BJ (cell line): ENCODE measurements at places on chromosomes 16 and 17.

DNA sequence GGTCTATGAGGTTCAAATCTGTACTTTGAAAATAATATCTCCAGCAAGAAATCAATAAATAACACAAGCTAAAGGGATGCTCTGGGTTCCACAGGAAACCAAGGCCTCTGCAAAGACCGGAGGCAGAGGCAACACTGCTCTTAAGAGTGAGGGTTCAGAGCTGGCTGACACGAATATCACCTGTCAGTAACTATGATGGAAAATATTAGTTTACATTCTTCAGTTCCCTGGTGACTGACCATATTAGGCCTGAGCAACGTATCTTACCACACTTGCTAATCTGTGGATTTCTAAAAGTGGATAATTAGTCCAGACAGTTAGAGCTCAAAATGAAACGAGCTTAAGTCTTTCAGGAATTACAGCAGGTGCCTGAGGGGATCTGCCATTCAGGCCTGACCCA, 459.3 kb downstream of the HS3ST3B1 start:
- no peak for DNase-seq

- DNase-seq = no peak
Observed at GRCh38 chr17:7935859-7936258, 3.9 kb downstream of the CNTROB start.

DNA sequence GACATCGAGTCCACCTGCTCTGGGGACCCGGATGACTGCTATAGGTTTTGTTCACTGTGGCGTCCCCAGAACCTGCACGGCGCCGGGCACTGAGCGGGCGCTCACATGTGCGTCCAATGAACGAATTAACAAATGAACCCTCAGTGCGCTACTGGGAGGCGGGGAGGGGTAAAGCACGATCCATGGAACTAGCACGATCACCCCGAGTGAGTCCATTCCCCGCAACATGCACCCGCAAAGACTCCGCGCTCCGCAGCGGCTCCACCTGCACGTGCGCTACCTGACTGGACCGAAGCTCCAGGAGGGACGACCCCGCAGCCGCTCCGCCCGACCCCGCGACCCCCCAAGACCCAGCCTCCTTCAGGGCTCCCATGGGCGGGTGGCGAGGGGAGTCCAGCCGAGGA, 491 bp downstream of the TRAP1 start:
- DNase-seq = no peak

GRCh38 chr16:12617401-12617819, 186.3 kb downstream of the CPPED1 start:
- DNase-seq = no peak

- DNase-seq = no peak
Observed at GRCh38 chr17:9234389-9234945, 213.2 kb downstream of the NTN1 start.

DNA sequence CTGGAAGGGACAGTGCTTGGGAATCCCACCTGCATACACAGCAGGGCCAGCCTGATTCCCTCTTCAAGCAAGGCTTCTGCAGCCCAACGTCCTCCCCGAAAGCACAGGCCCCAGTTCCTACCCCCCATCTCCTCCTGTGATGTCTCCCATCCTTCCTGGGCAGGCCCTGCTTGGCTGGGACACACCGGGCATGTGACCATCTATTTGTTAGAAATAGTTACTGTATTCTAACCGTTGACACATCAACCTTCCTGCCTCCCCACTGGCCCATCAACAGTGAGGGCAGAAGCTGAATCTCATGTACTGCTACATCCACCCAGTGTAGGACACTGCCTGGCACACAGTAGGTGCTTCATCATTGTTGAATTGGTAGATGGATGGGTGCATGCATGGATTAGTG, 10.7 kb downstream of the PRR29 start:
- DNase-seq = no peak

DNA sequence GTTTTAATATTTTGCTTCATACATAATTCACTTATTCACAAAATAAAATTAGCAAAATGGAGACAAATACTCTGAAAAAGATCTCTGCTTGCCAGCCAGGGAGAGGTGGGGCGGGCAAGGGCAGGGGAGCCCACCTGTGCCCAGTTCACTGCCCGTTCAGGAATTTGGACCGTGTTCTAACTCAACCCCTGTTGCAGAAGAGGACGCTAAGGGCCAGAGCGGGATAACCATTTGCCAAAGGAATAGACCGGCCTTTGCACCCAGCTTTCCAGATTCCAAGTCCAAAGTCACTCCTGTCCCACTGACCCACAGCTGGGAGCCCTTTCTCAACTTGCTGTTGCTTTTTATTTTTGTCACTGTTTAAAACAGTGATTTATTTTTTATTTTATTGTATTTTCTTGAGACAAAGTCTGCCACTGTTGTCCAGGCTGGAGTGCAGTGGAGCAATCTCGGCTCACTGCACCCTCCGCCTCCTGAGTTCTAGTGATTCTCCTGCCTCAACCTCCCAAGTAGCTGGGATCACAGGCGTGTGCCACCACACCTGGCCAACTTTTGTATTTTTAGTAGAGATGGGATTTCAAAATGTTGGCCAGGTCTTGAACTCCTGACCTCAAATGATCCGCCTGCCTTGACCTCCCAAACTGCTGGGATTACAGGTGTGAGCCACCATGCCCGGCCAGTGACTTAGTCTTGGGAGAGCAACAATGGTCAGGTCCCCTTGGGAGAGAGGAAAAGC, 2.7 kb upstream of the PIEZO1 start:
- no peak for DNase-seq

DNA sequence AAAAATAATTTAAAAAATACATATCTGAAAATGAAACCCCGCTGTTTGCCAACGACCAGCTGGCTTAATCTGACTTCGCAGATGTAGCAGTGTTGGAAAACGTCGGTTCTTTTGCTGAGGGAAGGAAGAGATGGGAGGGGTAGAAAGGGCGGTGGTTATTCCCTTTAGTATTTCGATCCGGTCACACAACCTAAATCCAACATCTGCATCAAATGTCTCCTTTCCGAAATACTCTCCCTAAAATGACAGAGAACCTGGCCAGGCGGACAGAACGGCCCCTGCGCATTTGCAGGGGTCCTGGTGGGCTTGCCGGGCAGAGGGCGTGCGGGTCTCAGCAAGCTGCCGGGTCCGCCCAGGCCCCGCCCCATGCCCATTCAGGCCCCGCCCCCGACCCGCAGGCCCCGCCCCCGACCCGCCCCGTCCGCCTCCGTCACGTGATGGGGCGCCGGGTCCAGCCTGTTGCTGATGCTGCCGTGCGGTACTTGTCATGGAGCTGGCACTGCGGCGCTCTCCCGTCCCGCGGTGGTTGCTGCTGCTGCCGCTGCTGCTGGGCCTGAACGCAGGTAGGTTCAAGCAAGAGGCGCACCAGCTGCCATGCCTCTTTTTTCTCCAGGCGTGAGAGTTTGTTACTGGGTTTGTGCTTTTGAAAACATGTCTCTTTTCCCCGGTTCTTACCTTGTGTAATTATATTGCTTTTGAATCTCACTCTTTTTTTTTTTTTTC, at the start of gene SCPEP1:
Gene SCPEP1, plus strand, starts transcription at position 459 of the 723 bp plus-strand sequence. Its CDS starts 29 bp downstream, at position 488.
- no peak for DNase-seq

DNA sequence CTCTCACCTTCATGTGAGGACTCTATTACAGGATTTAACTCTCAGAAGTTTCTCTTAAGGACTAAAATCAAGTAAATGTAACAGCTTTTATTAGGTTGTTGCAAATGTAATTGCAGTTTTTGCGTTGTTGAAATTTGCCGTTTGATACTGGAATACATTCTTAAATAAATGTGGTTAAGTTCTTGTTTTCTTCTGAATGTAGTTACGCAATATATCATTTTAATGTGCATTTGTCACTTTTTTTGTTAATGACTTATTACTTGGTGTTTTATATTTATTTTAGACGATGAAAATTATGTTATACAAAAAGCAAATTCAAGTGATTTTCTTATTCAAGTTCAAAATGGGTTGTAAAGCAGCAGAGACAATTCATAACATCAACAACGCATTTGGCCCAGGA, 76.3 kb downstream of the TTC19 start:
- no peak for DNase-seq

DNA sequence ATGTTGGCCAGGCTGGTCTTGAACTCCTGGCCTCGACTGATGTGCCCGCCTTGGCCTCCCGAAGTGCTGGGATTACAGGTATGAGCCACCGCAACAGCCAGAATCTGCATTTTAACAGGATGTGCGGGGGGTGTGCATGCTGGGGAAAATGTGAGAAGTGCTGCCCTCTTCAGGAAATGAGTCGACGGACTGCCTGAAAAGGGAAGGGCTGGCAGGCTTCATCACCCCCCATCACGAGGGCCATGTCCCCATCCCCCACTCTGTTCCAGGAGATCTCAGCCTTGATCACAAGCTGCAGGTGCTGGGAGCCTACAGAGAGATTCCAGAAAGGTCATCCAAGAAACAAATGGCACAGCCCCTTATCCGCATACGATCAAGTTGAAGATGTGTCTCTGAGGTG, 195.3 kb upstream of the RPL38 start:
- DNase-seq = no peak

DNA sequence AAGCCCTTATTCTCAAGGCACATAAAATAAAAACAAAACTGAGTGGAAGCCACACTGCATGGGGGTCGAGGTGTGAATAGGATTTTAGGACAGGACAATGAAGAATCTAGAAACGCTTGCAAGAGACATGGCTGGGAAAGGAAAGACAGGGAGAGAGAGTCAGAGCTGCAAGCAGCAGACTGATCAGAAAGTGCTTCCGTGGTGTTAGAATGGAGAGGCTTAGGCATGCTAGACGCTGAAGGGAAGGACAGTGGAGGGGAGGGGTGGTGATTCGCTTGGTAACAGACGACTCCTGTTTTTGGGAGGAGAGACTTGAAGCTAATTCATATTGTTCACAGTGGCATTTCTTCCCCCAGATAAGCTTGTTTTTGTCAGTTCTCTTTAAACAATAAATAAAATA, 173.5 kb downstream of the AIPL1 start:
- DNase-seq = no peak

- DNase-seq = no peak
Observed at GRCh38 chr16:64138006-64138405, 983.9 kb downstream of the CDH11 start.

DNA sequence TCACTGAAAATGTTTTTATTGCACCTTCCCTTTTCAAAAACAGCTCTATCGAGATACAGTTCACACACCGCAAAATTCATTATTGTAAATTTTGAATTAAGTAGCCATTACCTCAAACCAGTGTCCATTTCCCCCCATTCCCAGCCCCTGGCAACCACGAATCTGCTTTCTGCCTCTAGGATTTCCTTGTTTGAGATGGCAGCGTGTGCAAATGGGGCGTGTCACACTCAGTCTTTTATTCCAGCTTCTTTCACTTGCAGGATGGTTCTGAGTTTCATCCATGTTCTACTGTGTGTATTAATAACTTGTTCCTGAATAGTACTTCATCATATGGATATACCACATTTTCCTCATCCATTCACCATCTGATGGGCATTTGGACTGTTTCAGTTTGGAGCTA, 14.8 kb downstream of the ACSF3 start:
- no peak for DNase-seq

DNA sequence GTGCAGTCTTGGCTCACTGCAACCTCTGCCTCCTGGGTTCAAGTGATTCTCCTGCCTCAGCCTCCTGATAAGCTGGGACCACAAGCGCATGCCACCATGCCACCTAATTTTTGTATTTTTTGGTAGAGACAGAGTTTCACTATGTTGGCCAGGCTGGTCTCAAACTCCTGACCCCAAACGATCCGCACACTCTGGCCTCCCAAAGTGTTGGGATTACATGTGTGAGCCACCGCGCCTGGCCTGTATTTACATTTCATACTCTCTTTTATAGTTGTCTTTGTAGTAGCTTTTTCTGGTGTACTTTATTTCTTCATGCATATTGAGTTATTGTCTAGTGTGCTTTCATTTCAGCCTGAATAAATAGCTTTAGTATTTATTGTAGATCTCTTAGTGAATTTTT, 10.1 kb upstream of the ADORA2B start:
- no peak for DNase-seq

DNA sequence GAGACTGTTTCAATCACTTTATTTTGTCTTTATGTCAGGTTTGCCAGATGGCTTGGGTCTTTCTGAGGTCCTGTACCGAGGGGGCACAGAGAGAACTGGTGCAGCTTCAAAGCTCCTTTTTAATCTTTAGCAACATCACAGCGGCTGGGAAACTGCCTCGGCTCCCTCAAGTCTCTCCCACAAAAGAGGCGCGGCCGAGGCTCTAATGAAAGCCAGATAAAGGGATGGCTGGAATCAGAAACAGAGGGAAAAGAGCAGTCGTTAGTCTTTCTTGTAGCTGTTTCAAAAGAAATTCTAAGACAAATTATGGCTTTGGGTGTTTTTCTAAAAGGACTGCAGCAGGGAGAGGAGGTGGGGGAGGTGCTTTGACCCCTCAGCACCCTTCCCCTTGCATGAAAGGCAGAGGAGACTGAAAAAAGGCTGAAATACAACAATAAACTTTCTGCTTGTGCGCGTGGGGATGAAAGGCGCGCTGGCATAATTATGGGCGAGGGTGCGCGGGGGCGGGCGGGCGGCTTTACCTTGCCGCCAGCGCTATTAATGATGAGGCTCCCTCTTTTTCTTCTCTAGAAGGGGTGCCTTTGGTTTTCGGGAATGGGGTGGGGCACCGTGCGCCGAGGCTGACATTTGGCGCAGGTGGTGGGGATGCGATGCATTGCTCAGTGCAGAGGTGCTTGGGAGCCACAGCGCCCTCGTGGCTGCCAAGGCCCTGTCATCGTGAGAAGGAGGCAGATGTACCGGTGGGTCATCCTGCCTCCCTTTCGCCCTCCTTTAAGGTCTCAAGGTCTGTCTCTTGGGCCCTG, 22.3 kb upstream of the BRD7 start:
- no peak for DNase-seq

DNA sequence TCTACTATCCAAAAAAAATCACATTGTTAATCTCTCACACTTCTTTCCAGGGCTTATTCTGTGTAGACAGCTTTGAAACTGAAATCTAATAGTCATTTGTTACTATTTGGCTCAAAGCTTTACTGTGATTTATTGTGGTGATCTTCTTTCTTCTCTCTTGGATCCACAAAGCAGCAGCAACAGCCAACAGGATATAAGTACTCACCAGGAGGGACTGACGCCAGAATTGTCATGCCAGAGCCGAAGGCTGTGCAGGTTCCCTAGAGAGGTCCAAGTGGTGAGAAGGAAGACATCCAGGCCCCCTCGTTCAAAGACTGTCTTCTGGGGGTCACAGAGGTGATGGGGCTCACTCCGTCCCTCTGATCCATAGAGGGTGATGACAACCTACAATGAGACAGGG, 33.3 kb downstream of the PKD1L3 start:
- no peak for DNase-seq

DNA sequence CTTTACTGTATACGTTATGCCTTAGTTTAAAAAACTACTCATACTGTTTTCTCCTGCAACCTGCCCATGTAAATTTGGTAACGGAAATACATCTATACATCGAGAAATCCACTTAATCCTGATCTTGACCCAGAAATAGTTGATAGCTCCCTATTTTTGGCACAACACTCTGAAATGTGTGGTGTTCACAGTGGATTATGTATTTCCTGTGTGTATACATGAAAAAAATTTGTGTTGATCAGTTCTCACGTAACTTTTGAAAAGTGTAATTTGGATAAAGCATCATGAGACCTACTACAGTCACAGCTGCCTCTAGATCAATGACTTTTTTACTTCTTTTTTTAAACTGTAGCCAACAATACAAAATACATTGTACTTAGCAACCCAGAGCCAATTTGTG, 90.7 kb downstream of the VMP1 start:
- DNase-seq = no peak
